ENCODE measurements at places on chromosomes 11 and 22. TPM values are rescaled to one million over a fixed set of nuclear protein-coding genes. Genes with fewer than 3 reads are reported as not detected.

DNA sequence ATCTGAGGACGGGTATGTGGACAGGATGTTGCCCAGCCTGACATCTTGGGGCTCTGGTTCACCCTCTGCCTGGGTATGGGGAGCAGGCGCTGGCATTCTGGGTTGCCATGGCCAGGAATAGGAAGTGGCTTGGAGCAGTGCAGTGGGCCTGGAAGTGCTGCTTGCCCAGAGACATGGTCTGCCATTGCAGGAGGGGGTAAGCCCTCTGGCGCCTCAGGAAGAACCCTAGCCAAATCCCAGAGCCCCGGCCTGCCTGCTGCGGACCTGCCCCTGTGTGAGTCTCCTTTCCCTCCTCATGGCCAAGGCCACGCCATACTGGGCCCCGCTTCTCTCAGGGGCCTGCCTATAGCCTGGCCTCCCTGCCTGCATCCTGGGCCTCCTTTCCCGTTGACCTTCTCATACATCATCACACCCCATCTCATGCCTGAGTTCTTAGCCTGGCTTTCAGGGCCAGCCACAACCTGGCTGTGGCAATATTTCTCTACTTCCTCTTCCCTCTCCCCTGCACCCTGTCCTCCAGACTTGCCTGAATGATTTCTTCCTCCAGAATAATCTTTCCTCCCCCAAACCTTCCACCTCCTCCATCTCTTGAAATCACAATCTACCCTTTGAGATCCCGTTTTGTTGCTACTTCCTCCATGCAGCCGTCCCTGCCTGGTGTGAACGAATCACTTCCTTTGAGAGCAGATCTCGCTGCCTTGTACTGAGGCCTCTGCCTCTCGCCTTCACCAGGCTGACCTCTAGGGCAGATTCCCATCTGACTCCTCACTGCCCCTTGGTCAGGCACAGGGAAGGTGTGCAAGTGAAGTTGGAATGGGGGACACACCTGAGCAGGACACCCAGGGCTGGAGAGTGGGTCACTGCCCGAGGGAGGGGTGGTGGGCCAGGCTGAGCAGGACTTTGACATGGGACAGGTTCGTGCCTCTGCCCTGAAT is 5.2 kb downstream of the CAPN5 start:
- peaks cover 4% of the 10 kb centered on the region for H3K36me3 ChIP-seq
- H3K4me3 ChIP-seq: peak overlapping the region; percentile 16
- DNase-seq: peak; percentile 13
- H3K4me1 ChIP-seq: peaks cover 59% of the 10 kb centered on the region

DNA sequence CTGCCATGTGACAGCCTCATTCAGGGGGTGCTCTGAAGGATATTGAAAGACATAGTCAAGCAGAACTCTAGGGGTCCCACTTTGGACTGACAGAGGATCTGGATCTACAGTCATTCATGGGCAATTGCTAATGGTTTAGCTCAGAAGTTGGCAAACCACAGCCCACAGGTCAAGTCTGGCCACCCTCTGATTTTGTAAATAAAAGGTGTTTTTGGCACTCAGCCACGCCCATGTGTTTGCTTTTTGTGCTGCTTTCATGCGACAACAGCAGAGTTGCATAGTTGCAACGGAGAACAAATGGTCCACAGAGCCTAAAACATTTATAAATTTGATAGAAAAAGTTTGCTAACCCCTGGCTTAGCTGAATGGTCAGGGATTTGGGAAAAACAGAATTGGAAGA is 41.7 kb downstream of the RPS6KA4 start:
- H3K27me3 ChIP-seq: peaks cover 57% of the 10 kb centered on the region
- H3K36me3 ChIP-seq: no peaks in the 10 kb centered on the region
- H3K4me3 ChIP-seq: no peak overlapping the region

The LAMTOR1 gene
- total RNA-seq: 146 TPM

DNA sequence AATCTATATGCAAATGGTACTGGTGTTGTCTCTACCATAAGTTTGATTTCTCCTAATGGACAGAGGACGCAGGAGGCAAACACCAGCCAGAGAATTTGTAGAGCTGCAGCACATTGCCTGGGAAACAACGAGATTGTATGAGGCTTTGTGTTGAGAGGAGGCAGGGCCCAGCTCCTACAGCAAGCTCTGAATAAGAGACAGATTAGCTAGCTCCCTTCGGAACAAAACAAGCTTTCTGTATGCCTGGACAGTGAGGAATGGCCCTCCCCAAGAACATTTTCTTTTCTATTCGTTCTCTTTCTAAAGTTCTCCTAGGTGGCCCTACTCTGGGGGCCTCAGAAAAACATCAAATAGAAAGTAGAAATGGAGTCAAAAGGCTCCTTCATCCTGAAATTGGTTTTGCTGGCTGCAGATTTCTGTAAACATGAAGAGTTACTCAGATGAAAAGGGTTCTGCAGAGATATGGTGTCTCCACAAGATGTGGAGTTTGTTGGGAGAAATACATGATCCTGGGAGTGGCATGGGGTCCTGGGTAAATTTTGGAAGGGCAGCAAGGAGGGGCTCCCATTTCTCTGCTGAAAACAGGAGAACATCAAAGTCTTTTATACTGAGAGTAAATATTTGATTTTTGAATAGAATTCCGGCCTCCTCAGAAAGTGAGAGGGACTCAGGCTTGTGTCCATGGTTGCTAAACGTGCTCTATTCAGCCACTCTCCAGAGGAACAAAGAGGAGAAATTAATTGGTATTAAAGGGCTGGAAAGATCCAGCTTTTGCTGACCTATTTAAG is 6.8 kb upstream of the HEPACAM start:
- peaks cover 30% of the 10 kb centered on the region for H3K4me1 ChIP-seq
- no peak for DNase-seq
- H3K36me3 ChIP-seq: no peaks in the 10 kb centered on the region
- no peaks in the 10 kb centered on the region for H3K27me3 ChIP-seq

The ANO5 gene
- not detected for total RNA-seq

The IGSF9B gene
- total RNA-seq: not detected

DNA sequence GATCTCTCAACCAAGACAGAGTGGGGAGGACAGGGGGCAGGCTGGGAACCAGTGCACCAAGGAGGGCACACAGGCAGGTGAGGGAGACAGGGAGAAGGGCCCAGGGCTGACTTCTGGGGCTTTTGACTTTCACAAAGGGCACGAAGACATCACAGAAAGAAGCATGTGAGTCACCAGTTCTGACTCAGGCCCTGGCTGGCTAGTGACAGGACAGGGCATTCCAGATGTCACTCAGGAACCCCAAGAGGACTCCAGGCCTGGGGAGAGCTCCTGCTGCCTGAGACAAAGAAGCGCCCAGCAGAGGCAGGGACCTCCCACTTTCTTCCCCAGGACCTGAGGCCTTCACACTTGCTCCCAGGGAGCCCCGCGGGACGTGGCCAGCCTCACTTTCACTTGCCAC is 497.2 kb downstream of the BUD13 start:
- H3K4me3 ChIP-seq: no peak overlapping the region
- H3K27me3 ChIP-seq: no peaks in the 10 kb centered on the region
- H3K27ac ChIP-seq: no peak overlapping the region
- no peak for DNase-seq

Data from HFFc6 (cell line).